ENCODE measurements at places on chromosomes 7 and 10.

GRCh38 chr10:106043863-106044262 is 1120.6 kb downstream of the SORCS1 start:
- peak; percentile 19 for DNase-seq

- DNase-seq, result no peak
These were observed 76.8 kb upstream of the FAM180A start for GRCh38 chr7:135825406-135825805.

- DNase-seq, result no peak
These were observed 148.9 kb downstream of the ZEB1 start for GRCh38 chr10:31467791-31468535.

GRCh38 chr7:127900732-127901685 is 130.2 kb downstream of the LRRC4 start:
- no peak for DNase-seq

DNA sequence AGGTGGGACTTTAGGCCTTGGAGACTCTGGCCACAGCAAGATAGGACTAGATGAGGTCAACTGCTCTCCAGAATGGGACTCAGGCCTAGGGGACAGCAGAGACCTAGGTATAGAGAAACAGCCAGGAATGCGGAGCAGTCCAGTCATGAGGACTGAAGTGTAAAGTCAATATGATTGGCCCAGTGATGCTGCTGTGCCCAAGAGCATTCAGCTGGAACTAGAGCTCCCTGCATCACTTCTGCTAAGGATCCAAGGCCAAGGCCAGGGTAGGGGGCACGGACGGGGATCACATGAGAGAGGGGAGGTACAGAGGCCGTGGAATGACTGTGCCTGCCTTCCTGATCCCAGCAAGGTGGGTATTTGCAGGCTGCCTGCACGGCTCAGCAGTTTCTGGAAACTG is 237.9 kb downstream of the FRMD4A start:
- no peak for DNase-seq

GRCh38 chr7:148939128-148939755 is 55.2 kb upstream of the EZH2 start:
- DNase-seq, result no peak

- peak; percentile 21 for DNase-seq
These were observed 74.0 kb downstream of the SCRN1 start for GRCh38 chr7:29915481-29916215.

DNA sequence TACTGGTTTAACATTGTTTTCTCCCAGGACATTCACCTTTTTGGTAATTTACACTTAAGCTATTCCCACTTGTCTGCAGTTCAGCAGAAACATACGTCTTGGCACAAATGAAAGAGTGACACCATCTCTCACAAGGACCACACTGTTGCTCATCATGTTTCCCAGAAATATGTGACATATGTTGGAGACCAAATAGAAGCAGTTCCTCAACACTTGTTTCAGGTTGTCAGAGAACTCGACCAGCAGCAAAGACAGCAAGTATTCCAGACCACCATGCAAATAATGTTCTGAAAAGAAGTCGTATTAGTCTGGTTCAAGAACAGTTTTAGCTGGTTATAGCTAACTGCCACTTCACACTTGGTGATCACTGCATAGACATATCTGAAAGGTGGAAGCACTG is 81.3 kb upstream of the KLF6 start:
- DNase-seq, result no peak

- no peak for DNase-seq
These were observed 13.6 kb downstream of the GPRIN2 start for GRCh38 chr10:46542567-46543465.

DNA sequence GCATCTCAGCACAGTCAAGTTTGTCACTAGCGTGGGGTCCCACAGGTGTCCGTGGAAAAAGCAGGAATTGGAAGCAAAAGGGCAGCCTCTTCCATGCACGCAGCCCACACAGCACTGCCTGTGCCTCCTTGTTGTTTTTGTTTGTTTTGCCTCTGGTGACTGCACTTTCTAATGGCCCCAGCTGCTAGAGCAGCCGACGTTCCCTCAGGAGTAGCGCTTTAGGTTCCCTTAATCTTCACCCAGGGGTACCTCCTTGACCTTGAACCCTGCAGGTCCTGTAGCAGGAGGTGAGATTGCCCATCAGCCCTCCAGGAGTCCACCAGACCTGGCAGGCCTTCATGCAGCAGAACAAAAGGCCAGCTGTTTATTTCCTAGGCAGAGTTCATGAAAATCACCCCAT is 210.1 kb downstream of the CACNB2 start:
- no peak for DNase-seq

DNA sequence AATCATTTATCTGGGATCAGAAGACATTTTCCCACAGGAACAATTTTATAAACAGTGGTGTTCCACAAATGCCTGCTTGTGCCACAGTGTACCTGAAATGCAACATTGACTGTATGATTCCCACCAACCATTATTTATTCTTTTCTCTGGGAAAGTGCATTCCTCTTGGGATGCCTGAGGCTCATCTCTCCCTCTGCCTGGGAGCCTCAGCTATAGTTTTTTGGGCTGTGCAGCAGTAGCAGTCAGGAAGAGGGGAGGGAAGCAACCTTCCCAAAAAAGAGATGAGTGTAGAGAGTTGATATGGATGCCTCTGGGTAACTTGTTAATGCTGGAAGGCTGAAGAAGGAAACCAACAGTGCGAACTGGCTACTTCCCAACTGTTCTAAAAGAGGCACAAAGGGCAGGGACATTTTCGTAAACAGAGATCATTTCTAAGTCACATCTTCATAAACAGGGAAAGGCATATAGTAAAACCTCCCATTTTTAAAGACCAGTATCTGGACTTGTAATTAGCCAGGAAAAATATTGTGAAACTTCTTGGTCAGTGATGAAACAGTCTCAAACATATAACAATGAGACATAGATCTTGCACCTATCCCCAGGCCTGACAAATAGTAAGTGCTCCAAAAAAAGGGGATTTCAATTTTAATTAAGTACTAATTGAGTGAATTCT is 1.4 kb upstream of the CALD1 start:
- DNase-seq, result peak; percentile 69

DNA sequence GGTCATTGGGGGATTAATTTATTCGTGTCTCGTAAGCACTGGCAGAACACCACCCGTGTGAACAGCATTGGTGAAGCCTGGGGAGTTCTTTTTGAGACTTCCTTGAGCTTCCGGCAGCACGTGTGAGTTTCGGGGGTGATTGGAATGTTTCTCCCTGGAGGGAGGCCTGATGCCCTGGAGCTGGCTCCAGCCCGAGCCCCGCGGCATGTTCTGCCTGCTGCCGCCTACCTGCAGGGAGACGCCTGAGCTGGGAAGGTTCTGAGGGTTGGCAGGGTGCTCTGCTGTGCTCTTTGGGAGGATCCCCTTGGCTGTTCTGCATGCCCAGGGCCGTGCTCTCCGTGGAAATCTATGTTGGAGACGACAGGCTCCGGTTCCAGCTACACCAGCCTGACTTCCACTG is 159.3 kb downstream of the MGMT start:
- DNase-seq, result no peak

- DNase-seq, result no peak
These were observed 87.6 kb upstream of the AFAP1L2 start for GRCh38 chr10:114491933-114492332.

DNA sequence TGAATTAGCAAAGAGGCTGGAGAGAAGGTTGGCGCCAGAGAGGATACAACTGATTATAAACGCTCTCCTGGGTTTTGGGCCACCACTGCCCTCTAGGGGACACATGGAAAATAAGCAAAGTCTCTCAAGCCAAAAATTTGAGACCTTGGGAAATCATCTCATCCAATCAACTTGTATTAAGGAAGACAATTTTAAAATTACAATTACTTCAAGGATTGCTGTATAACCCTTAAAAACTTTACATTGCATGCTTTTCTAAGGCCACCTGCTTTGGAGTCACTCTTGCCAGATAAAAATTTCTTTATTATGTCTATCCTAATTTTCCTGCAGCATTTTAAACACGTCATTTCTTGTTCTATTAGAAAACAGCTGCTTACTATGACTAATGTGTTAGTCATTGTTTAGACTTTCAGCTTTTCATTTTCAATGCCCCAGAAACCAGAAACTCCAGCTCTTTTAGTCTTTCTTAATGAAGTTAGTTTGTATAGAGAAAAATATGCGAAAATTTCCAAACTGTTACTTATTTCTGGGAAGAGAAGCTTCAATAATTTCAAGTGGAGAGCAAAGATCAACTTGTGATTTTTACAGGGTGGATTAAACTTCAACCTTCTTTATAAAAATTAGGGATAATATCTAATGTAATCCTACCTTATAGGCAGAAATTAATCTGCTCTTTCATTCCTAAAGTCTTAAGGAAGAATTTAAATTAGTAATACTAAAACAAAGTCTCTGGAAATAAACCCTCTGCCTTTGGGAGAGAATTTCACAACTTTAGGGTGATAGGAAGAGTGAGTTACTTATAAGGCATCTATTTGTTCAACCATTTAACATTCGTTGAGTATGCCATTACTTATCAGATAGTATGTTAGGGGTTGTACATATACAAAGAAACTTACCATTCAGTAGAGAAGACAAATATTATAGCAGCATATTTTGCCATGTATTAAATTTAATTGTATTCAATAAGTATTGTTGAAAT is 20.6 kb upstream of the RHOBTB1 start:
- DNase-seq, result peak; percentile 89

DNA sequence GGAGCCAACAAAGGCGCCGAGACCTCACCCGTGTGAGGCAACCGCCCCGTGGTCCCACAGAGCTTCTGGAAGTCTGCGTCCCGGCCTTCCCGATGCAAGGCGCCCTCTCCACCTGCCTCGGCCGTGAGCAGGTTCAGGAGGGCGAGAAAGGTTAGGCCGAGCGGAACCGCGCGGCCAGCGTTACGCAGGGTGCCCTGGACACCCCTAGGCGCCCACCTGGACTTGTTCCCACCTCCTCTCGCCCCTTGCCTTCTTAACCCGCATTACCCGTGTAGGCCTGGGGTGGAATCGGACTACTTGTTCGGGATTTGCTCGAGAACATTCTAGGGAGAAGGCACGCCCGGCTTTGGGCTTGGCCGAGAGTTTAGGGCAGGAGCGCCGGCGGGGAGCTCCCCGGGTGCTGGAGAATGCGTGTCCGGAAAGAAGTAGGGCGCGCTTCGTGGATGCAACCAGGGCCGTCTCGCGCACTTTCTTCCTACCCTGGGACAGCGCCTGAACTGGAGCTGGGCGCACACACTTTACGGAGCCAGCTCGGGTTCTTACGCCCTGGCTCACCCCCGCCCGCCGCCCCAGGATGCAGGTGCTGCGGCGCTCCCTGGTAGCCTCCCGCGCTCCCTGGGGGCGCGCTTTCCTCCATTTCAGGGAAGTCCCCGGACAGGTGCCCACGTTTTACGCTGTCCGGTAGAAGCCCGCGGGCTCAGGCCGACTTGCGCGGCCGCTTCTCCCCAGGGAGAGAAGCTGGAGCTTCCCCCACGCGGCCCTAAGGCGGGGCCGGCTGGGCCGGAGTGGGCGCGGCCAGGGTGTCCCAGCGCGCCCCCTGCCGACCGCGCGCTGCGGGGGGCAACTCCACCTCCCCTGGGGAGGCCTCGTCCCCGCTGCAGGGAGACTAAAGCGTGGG is 74.5 kb downstream of the INSIG1 start:
- DNase-seq, result no peak

Measured in AG10803 (cell line).